ENCODE measurements at places on chromosomes 2 and 18.
A peak's percentile ranks its signal among the peaks of the same experiment; 100 is the strongest.

DNA sequence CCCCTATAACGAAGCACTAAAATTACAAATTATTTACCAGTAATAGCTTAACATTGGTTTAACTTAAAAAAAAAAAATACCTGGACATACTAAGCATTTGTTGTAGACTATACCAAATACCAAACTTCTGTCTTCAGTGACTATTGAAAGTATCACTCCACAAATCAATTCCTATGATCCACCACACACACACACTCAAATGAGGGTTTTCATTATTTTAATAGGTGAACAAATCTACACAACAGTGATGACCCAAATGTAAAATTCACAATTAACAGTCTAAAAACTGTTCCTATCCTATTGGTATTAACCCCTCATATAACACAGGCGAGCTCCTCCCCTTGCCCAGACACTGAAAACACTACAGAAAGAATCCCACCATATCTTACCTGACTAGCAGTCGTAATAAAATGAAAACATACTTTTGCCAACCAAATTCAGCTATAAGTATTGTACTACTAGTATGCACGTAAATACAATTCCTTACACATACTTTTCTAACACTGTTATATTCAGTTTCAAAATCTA, 2.5 kb downstream of the SP3 start:
- DNase-seq: no peak

DNA sequence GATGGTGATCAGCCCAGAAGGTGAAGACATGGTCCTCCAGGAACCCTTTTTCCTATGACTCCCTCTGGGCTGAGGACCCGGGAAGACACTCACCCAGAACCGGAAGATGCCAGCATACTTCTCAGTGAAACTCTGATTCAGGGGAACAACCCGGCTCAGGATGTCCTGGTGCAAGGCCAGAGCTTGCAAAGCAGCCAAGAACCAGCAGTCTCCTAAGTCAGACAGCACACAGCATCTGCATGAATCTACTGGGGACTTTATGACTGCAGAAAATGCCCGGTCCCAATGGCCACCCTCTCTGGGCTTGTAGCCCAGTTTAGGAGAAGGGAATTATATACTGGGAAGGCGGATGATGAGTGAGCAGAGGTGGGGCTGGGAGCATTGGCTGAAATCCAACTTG, 15.3 kb downstream of the CAPN14 start:
- no peak for DNase-seq

DNA sequence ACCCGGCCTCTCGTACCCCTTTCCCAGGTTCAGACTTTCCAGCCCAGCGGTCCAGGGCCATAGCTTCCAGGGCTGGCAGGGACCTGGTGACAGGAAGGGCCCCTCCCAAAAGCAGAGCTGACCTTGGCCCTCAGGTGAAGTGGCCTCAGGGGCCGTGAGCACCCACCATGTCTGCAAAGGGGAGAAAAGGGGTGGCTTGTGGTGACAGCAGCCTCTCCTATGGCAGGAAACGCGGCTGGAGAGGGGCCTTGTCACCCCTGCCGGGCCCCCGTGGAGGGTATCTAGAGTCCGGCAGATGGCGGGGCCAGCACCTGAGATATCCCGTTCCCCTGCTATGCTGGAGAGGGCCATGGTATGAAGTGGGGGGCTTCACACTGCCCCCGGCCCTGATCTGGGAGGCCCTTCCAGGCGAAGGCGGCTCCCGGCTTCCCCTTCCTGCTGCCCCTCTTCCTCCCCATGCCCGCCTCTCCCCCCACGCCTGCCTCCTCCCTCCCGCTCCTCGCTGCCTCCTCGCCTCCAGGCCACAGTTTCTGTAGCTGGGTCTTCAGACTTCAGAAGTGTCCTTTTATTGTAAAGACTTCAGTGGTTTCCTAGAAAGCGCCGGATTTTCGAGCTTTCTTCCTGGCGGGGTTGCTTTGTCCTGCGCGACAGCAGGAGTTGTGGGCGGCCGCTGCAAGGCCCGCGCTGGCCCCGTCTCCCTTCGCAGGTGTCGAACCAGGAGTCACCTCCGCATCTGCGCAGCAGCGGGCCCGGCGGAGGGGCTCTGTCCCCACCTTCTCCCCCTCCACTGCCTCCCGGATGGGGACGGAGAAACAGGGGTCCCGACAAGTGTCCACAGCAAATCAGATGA, 240.5 kb upstream of the MYT1L start:
- no peak for DNase-seq

- no peak for DNase-seq
Observed at GRCh38 chr2:8312861-8313830, 368.7 kb upstream of the ID2 start.

DNA sequence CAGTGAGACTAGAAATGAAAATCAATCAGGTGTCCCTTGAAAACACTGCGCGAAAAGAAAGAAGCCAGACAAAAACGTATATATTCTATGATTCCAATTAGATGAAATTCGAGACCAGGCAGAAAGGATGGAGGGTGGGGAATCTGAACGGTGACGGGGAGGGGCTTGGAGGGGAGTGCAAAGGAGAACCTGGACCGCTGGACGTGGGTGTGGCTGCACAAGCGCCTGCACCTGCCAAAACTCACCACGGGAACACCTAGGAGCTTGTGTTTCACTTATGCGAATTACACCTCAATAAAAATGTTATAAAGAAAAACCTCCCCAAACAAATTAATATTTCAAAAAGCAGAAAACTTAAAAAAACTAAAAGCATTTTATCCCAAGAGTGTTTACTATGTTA, 21.9 kb downstream of the THAP4 start:
- DNase-seq: no peak

DNA sequence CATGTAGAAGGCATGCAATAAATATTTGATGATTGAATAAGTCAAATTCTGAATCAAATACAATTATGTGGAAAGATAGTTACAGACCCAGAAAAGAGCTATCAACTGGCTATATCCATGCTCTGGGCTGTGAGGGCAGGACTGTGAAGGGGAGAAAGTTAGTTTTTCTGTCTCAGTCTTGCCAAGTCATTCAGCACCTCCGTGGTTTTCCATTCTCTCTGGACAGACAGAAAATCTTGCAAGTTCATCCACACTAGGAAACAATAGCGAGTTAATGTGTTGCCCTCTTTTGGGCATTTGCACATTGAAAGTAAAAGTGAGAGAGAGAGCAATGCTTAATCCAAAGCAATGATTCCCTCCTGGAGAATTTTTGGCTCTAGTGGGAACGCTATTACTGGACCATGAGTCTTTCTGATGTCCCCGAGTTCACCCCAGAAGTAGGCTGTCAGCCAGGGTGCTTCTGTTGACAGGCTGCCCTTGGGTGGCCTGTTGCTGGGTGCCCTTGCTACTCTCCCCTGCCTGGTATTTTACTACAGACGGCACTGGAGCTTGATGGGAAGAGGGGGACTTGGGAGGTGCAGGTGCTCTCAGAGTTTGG, 238.3 kb downstream of the LOXHD1 start:
- no peak for DNase-seq

DNA sequence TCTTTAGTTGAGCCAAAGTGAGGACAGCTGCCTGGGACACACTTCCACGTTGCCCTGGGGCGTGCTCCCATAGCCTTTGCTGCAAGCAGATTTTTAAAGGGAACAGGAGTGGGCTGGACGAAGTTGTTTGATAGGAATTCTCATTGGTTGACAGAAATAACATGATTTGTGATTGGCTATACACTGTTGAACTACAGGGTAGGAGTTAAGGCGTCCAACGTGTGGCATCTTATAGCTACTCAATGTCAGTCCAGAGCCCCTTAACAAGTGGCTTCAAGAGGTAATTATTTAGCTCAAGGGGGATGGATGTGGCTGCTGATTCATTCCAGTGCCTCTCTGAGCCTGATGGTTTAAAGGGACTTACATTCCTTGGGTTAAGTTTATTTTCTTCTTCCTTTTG, 65.5 kb downstream of the ACAA2 start:
- peak; percentile 44 for DNase-seq

- no peak for DNase-seq
Observed at GRCh38 chr18:33677891-33678290, 99.9 kb downstream of the ASXL3 start.

DNA sequence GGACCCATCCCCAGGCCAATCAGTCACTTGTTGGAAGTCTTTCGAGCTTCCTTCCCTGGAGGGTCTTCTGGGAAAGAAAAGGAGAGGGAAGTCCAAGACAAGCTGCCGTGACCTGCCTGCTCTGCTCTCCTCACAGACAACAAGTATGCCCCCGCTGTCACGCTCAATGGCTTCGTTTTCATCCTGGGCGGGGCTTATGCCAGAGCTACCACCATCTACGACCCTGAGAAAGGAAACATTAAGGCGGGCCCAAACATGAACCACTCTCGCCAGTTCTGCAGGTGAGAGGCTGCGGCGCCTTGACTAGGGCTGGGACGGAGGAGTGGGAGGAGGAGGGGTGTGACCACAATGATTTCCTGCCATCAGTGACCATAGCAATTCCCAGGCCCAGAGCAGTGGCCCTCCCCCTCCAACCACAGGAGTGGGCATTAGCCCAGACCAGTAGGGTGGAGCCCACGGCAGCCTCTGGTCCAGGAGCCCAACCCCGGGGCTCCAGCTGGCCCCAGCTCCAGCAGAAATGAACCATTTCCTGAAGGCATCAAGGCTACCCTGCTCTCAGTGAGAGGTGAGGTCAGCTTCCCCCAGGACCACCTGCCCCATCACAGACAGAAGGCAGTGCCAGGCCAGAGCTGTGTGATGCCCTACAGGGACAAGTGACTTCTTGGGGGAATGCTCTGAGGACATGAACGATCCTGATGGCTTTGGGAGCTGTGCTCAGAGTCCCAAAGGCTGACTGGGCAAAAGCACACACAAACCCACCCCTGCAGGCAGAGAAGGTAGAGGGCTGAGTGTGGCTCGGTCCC, 223.1 kb downstream of the ATAD2B start:
- DNase-seq: no peak

- DNase-seq: peak; percentile 14
Observed at GRCh38 chr2:18900691-18901141, 311.3 kb upstream of the NT5C1B start.

DNA sequence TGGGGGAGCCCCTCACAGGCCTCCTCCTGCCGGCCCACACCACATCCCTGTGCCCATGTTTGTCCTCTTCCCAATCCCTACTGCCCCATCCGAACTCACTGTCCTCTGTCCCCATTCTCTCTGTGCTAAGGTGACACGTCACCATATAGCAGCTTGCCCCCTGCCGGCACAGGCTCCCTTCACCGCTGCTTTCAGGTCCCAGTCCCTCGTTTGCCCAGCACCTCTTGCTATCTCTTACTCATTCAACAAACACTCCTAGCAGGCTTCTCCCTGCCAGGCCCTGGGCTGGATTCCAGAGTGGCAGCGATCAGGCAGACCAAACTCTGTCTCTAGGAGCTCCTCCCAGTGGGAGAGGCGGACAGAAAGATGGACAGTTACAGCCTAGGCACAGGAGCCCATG, 74.3 kb downstream of the TFCP2L1 start:
- DNase-seq: no peak

DNA sequence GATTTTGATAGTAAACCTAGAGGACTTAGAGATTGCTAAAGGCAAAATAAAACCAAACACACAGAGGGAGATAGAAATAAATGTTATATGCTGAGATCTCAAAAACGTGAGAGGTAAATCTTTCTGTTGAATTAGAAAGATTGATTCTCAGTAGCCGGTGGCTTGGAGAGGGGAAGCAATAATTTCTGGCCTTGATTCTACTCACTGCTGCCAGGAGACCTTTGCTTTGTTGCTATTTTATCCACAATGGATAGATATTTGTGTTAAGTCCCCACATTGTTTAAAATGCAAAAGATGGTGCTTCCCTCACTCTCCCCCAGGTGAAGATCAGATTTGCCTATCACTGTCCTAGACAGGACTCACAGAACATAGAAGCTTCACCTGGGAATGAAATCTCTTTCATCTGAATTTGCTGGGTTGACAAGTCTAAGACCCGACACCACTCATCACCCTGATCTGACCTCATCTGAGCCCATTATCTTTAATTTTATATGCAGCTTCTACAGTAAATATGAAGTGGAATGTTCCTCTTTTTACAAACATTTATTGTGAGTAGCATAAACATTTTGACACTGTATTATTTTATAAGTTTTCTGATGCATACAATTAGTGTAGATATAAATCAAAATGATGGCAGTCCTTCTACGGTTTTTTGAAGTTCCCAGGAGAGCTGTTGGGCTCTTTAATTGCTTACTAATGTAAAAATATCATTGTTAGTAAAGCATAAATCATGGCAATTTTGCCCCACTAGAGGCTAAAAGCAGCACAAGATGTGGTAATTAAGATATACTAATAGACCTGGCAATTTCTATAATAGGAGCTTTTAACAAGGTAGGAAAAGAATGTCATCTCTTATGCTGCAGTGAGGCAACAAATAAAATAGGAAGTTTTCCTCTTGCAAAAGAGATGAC, 149.7 kb downstream of the DCC start:
- DNase-seq: no peak
